Panc1 (cell line): ENCODE measurements at places on chromosomes 11 and 22. TPM values are rescaled to one million over a fixed set of nuclear protein-coding genes. Genes with fewer than 3 reads are reported as not detected.
A peak's percentile ranks its signal among the peaks of the same experiment; 100 is the strongest.

GRCh38 chr22:50089231-50089630, 575 bp upstream of the MOV10L1 start:
- H3K27ac ChIP-seq, result no peak overlapping the region
- H3K4me3 ChIP-seq, result no peak overlapping the region

DNA sequence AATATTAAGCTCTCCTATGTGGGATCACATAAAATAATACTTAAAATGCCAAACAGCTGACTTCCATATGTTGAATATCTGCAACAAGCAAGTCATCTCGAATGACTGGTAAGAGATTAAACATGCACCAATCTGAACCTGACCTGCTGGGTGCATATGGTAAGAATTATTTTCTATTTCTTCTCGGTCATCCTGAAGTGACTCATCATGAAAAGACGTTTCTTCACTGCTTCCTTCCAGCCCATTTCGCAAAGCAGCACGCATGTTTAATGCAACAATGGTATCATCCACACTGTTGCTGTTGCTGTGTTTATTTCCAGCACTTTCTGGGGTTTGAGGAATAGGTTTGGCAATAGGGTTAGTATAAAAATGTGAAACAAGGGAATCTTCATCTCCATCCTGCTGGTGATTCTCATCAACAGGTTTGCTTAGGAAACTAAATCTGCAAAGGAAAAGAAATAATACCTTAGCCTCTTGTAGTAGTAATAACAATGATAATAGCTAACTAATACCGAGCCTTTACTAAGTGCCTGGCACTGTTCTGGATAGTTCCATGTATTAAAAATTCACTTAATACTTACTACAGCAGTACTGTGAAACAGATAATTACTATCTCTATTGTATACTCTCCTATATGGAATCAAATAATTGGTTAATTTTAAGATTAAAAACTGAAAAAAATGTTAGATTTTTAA, 52.0 kb upstream of the CHRNA10 start:
- H3K27ac ChIP-seq, result no peak overlapping the region
- H3K36me3 ChIP-seq, result peaks cover 82% of the 10 kb centered on the region
- no peaks in the 10 kb centered on the region for H3K27me3 ChIP-seq
- no peak overlapping the region for H3K4me3 ChIP-seq
- peak; percentile 5 for DNase-seq

DNA sequence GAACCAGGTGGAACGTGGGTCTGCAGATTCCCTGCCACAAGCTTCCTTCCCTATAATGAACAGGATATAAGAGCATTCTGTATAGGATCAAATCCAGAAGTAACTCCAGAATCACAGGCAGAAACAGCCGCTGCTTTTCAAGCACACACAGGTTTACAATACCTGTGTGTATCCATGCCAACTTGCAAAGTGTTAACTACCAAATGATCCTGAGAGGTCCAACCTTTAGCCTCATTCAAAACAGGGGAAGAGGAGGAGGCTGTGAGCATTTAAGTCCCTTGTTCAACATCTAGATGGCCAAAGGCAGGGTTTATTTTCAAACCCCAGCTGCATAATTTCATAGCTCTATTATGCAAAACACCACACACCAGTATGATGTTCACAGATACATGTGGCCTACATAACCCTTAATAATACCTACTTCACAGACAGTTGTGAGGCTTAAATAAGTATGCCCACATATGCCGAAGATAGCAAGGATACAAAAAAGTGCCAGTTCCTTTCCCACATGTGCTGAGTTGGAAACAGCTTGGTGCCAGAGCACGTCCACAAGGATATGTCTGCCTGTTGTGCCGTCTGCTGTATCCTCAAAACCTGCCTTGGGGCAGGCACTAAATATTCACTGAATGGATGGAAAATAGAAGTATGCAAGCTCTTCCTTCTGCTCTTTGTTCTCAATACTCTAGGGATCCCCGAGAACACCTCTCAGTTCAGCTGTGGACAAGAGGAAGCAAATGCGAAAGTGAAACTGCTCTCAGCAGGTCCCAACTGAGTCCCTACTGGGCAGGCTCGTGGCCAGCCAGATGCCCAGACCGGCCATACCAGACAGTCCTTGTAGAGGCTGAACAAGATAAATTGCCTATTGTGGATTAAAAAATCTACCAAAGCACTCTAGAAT, 66.8 kb downstream of the LARGE1 start:
- DNase-seq, result no peak
- no peaks in the 10 kb centered on the region; the same call in 1 of the 2 replicates for H3K4me1 ChIP-seq
- H3K27ac ChIP-seq, result peak overlapping the region; percentile 77
- H3K4me3 ChIP-seq, result peak overlapping the region; percentile 56

GRCh38 chr11:61254403-61255025, 13.5 kb downstream of the PGA5 start:
- no peaks in the 10 kb centered on the region for H3K27me3 ChIP-seq
- no peak overlapping the region for H3K27ac ChIP-seq
- peak; percentile 56 for DNase-seq
- H3K4me1 ChIP-seq, result no peaks in the 10 kb centered on the region
- H3K36me3 ChIP-seq, result no peaks in the 10 kb centered on the region

- no peaks in the 10 kb centered on the region; the same call in 1 of the 2 replicates for H3K4me1 ChIP-seq
- no peaks in the 10 kb centered on the region for H3K27me3 ChIP-seq
- H3K27ac ChIP-seq, result no peak overlapping the region
- H3K36me3 ChIP-seq, result peaks cover 2% of the 10 kb centered on the region; the same call in 1 of the 2 replicates
Measured at GRCh38 chr11:11898648-11899047, 56.9 kb downstream of the USP47 start.

DNA sequence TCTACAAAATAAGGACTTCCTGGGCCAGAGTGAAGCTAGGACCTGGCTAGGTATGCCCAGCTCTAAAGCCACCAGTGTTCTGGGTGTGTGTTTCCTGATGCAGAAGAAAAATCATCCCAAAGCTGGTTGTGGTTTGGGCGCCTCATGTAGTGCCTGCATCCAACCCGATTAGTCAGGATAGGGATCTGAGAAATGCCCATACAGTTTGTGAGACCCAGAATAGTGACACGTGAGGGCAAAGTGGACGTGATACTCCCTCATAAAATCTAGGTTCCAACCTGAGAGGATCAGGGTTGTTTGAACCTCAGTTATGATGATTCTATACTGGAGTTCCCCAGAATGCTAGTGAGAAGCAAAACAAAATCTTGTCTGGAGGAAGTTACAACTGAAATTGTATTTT, 238.4 kb downstream of the TBC1D22A start:
- H3K4me1 ChIP-seq, result no peaks in the 10 kb centered on the region
- DNase-seq, result no peak
- H3K4me3 ChIP-seq, result no peak overlapping the region
- H3K36me3 ChIP-seq, result no peaks in the 10 kb centered on the region
- H3K27me3 ChIP-seq, result no peaks in the 10 kb centered on the region

DNA sequence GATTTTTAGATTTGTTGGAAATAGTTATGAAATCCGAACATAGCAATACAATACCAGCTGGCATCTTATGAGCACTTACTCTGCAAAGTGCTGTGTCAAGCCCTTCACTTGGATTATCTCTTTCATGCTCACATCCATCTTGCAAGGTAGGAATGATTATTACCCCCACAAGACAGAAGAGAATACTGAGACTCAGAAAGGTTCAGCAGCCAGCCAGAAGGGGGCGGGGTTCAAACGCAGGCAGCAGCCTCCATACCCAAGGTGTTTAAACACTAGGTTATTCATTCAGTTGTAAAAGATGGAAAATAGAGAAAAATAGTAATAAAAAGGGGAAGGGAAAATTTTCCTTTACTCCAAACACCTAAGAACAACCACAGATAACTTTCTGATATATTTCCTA, 158.5 kb downstream of the CCDC34 start:
- H3K4me1 ChIP-seq, result peaks cover 63% of the 10 kb centered on the region
- peak overlapping the region; percentile 96 for H3K27ac ChIP-seq
- no peak for DNase-seq
- H3K4me3 ChIP-seq, result no peak overlapping the region
- no peaks in the 10 kb centered on the region for H3K36me3 ChIP-seq

ASPHD2 gene
- 0.15 TPM for total RNA-seq

DNA sequence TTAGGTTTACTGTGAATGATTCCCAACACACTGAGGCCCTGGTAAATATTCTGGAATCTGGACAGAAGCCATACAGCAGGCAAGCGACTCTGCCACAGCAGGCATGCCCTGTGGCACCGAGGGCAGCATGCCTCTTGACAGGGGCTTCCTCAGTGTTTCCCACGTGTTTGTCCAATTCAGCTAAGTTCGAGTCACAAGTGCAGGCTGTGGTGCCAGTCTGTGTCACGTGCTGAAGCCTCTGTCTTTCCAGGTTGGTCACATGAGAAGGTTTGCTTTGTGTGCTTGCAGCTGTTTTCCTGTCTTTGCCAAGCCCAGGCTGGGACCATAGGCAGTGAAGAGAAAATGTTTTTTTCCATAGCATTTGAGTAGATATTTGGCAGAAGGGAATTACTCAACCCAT, 2.4 kb upstream of the PPFIBP2 start:
- H3K4me3 ChIP-seq, result no peak overlapping the region
- no peaks in the 10 kb centered on the region for H3K36me3 ChIP-seq
- H3K4me1 ChIP-seq, result peaks cover 17% of the 10 kb centered on the region
- no peak overlapping the region for H3K27ac ChIP-seq
- DNase-seq, result no peak
- H3K27me3 ChIP-seq, result peaks cover 6% of the 10 kb centered on the region; the same call in 1 of the 2 replicates

DNA sequence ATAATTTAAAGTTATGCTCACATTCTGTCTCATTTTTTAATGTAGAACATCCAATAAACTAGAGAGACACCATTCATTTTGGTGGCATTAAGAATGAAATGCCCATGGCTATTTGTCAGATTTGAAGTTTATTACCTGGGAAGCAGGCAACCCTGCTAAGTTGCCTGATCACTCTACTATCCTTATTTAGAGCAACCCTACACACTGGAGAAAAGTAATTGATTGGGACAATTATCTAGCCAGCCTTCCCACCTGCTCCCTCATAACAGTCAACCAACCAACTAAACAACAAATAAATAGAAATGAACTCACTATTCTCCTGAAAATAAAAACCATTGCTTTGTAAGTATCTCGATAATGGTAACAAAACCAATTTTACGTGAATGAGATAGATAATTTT, 1129.0 kb upstream of the TENM4 start:
- no peaks in the 10 kb centered on the region for H3K36me3 ChIP-seq
- DNase-seq, result no peak
- H3K4me3 ChIP-seq, result no peak overlapping the region
- no peaks in the 10 kb centered on the region for H3K4me1 ChIP-seq
- H3K27me3 ChIP-seq, result no peaks in the 10 kb centered on the region

- no peak for DNase-seq
- H3K27ac ChIP-seq, result no peak overlapping the region
- H3K4me3 ChIP-seq, result no peak overlapping the region
- H3K4me1 ChIP-seq, result no peaks in the 10 kb centered on the region
- no peaks in the 10 kb centered on the region for H3K27me3 ChIP-seq
- no peaks in the 10 kb centered on the region for H3K36me3 ChIP-seq
Measured at GRCh38 chr22:38138961-38139360, 28.5 kb upstream of the BAIAP2L2 start.

DNA sequence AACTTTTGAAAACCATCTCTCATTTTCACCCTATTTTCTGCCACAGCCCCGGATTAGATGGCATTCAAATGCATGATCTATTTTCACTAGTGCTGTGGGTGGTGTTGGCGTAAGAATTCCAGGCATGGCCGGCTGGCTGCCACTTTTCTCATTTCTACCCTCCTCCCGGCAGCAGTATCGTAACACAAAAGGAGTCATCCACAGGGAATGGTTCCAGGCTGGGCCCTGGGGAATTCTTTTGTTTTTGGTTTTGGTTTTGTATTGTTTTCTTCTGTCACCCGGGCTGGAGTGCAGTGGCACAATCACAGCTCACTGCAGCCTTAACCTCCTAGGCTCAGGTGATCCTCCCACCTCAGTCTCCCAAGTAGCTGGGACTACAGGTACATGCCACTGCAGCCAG, 13.8 kb downstream of the JAML start:
- H3K36me3 ChIP-seq, result no peaks in the 10 kb centered on the region
- no peak overlapping the region for H3K27ac ChIP-seq
- no peak for DNase-seq

SYT8 gene
- 3.5 TPM for total RNA-seq

CSTF3 gene
- total RNA-seq, result 29.8 TPM

MRPL21 gene
- total RNA-seq, result 94.9 TPM

- H3K4me1 ChIP-seq, result peaks cover 4% of the 10 kb centered on the region
- H3K4me3 ChIP-seq, result no peak overlapping the region
- no peak overlapping the region for H3K27ac ChIP-seq
Measured at GRCh38 chr11:133928628-133929059, 28.1 kb downstream of the IGSF9B start.

GRCh38 chr11:68998390-68998911, 14.6 kb downstream of the MRGPRF start:
- DNase-seq, result no peak
- no peaks in the 10 kb centered on the region for H3K36me3 ChIP-seq
- no peaks in the 10 kb centered on the region for H3K27me3 ChIP-seq
- no peak overlapping the region for H3K4me3 ChIP-seq

DNA sequence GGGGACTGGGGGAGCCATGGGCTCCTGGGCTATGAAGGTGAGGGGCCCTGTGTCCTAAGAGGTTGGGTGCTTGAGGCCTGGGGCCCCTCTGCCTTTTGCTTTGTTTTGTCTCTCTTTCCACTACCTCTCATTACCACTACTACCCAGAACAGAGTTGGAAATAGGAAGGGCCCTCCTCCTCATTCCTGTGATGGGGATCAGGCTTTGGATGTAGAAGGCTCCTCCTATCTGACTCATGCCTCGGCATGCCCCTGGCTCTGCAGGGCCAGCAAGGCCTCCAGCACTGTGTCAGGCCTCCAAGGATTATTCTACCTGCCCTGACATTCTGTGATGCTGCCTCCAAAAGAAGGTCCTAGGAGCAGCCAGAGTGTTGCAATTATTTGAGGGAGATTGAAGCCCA, 766 bp downstream of the IZUMO1R start:
- H3K27ac ChIP-seq, result no peak overlapping the region
- no peak overlapping the region for H3K4me3 ChIP-seq
- no peaks in the 10 kb centered on the region for H3K36me3 ChIP-seq
- H3K4me1 ChIP-seq, result 0 out of 2 replicates have a peak, but pooled peaks cover 11% of the 10 kb centered on the region
- H3K27me3 ChIP-seq, result peaks cover 2% of the 10 kb centered on the region; the same call in 1 of the 2 replicates
- DNase-seq, result no peak

DNA sequence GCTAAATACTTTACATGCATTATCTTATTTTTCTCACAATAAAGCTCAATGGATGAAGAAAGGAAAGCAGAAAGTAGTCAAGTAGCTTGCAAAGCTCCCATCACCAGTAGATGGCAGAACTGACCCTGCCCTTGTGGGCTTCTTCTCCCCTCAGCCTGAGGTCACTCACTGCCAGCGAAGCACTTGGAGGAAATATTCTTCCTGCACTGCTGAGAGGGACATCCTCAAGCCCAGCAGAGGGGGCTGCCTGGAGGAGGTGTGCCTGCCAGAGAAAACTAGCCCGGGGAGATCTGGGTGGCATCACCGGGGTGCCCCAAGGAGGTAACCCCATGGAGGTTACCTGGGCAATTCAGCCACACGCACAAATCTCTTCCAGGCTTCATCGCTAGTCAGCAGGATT, 6.6 kb downstream of the APOL4 start:
- no peaks in the 10 kb centered on the region for H3K4me1 ChIP-seq
- no peaks in the 10 kb centered on the region for H3K27me3 ChIP-seq
- no peaks in the 10 kb centered on the region for H3K36me3 ChIP-seq
- H3K27ac ChIP-seq, result no peak overlapping the region
- peak; percentile 25 for DNase-seq
- no peak overlapping the region for H3K4me3 ChIP-seq

GRCh38 chr11:34790620-34791019, 125.6 kb downstream of the APIP start:
- H3K4me3 ChIP-seq, result no peak overlapping the region
- H3K36me3 ChIP-seq, result no peaks in the 10 kb centered on the region
- H3K27me3 ChIP-seq, result no peaks in the 10 kb centered on the region
- DNase-seq, result no peak
- H3K4me1 ChIP-seq, result no peaks in the 10 kb centered on the region
- H3K27ac ChIP-seq, result no peak overlapping the region

GRCh38 chr11:101523634-101524260, 60.1 kb downstream of the TRPC6 start:
- H3K4me3 ChIP-seq, result no peak overlapping the region
- no peak overlapping the region for H3K27ac ChIP-seq
- H3K36me3 ChIP-seq, result no peaks in the 10 kb centered on the region
- H3K27me3 ChIP-seq, result no peaks in the 10 kb centered on the region
- no peaks in the 10 kb centered on the region for H3K4me1 ChIP-seq

MS4A8 gene
- not detected for total RNA-seq

MYRF gene
- 2.8 TPM for total RNA-seq
